Stimulated activated CD8-positive, alpha-beta memory T cell treated with anti-CD3 and anti-CD28 coated beads, Interleukin-4, amount 100 ng/mL, for 1 hour (primary cell): ENCODE measurements at places on chromosomes 4 and X.

- no peak for DNase-seq
These were observed 29.2 kb downstream of the SULT1B1 start for GRCh38 chr4:69731241-69731640.

- DNase-seq = no peak
These were observed 25.1 kb upstream of the USO1 start for GRCh38 chr4:75699299-75699698.

DNA sequence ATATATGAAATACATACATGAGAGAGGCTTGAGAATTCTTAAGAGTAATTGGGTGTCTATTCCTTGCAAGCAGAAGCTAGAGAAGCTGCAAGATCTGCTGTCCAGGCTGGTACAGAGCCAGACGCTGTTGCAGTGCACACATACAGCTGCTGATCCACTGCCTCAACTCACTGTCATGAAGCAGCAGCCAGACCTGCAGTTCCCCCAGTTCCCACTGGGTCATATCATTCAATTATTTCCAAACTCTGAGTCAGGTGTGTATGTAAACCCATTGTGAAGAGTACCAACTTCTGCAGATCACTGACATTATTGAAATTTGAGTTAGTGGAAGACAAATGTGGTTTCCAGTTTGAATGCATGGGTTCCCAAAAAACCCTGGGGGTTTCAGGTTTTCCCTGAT lies 1212.8 kb upstream of the ADGRL3 start:
- DNase-seq = no peak

DNA sequence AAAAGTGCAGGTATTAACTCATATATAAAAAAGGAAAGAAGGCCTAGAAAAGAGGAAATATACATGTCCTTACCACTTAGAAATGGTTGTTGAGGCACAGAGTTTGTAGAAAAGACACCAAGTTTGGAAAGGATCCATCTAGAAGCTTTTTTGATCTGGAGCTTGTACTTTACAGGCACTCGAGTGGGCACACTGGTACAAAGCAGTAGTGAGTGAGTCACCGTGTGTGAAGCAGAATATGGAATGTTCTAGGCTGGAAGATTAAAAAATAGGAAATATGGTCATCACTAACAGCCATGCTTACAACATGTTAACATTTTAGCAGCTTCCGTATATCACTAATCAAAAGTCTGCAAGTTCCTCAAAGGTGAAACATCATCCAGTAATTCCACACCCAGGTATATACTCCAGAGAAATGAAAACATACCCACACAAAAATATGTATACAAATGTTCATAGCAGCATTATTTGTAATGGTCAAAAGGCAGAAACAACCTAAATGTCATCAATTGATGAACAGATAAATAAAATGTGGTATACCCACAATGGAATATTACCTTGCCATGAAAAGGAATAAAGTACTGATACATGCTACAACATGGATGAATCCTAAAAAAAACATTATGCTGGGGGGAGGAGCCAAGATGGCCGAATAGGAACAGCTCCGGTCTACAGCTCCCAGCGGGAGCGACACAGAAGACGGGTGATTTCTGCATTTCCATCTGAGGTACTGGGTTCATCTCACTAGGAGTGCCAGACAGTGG lies 69.5 kb downstream of the FRYL start:
- DNase-seq = no peak

DNA sequence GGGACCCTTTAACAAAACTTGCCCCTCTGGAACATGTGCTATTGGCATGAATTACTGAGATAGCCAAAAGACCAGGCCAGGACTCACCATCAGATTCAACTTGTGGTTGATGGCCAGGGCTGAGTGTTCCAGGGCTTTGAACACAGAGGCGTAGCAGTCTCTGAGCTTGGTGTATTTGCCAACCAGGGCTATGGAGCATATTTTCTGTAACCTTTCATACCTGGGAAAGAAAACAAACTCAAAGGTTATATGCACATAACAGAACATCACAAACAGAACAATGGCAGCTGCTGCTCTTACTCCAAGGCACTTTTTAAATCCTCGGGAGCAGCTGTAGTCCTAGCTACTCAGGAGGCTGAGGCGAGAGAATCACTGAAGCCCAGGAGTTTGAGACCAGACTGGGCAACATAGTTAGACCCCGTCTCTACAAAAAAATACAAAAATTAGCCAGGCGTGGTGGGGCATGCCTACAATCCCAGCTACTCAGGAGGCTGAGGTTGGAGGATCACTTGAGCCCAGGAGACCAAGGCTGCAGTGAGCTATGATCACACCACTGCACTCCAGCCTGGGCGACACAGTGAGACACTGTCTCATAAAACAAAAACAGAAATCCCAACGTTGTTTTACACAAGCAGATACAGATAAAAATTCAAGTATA lies 29.3 kb downstream of the CTPS2 start:
- no peak for DNase-seq

GRCh38 chrX:127317159-127317558 lies 497.6 kb downstream of the PRR32 start:
- DNase-seq = no peak

- DNase-seq = no peak
These were observed 83.5 kb downstream of the NSUN7 start for GRCh38 chr4:40833212-40833611.

DNA sequence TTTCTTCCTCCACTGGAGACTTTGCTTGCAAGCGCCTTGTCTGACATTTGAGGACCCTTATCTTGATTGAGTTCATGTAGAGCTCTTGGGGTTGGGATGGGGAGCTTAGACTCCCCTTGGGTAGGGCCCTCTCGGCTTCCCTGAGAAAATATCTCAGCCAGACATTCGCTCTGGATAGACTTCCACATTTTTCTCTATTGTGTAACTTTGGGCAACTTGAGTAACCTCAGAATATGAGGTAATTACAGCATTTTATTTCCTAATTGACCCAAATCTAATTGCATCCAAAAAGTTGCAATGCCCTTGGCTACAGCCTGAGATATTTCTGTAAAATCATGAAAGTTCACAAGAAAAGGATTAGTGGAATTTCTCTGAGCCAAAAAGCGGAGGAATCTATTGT lies 102.8 kb upstream of the MXRA5 start:
- DNase-seq = no peak
